ENCODE measurements at places on chromosomes 5 and 9. TPM values are rescaled to one million over a fixed set of nuclear protein-coding genes. Genes with fewer than 3 reads are reported as not detected.
A peak's percentile ranks its signal among the peaks of the same experiment; 100 is the strongest.

The SMIM33 gene
- total RNA-seq: not detected

The GBGT1 gene
- total RNA-seq: 2.8 TPM

The IGIP gene
- 7.6 TPM for total RNA-seq

The CLTA gene
- total RNA-seq: 257 TPM

The LRRC19 gene
- total RNA-seq: not detected

DNA sequence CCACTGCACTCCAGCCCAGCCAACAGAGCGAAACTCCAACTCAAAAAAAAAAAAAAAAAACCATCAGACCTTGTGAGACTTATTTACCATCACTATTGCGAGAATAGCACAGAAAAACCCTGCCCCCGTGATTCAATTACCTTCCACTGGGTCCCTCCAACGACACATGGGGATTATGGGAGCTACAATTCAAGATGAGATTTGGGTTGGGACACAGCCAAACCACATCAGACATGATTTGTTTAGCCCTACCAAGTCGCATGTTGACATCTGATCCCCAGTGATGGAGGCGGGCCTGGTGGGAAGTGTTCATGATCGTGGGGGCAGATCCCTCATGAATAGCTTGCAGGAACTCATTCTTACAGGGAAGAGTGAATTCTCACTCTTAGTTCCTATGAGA is 26.6 kb downstream of the MYO10 start:
- DNase-seq: no peak

DNA sequence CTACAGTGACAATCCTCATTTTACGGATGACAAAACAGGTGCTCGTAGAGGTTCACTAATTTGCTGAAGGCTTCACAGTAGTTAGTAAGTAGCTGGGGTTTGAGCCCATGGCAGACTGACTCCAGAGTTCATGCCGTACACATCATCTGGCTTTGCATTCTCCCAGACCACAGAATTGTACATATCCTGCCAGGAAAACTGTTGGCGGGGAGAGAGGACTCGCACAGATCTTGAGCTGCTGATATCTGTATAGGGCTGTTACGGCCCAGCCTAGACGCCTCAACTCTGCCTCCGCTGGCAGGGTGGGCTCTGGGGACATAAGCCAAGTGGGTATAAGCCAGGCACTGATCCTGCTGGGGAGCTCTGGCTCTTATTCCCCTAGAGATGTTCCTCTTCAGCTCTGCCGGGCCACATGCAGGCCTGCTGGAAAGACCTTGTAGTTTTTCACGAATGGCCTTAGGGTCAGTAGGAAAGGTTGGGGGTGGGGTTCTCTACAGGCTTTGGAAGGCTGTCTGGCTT is 16.3 kb downstream of the LARP1 start:
- peak; percentile 86 for DNase-seq

DNA sequence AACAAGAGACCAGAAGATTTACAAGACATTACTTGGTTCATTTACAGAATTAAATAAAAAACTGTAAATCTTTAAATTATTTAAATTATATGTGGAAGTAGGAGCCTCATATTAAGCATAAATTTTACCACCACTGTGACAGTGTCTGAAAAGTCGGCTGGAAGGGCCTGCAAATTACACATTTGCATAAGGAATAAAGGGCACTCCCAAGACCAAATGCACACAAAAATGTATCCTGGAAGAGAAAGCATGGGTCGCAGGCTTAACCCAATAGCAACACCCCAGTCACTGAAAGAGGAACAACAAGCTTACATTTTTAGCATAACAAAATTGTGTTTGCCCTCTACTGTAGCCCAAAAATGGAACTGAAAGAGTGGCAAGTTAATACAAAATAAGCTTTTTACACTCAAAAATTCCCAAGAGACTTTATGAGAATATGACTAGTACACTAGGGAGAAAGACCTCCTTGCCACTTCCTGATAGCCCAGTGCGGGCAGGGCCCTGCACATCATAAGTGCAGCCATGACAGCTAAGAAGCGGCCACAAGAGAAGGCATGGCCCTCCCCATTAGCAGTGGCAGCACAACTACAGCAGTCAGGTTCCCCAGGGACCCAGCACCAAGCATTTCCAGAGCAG is 482.0 kb downstream of the DTWD2 start:
- DNase-seq: no peak

DNA sequence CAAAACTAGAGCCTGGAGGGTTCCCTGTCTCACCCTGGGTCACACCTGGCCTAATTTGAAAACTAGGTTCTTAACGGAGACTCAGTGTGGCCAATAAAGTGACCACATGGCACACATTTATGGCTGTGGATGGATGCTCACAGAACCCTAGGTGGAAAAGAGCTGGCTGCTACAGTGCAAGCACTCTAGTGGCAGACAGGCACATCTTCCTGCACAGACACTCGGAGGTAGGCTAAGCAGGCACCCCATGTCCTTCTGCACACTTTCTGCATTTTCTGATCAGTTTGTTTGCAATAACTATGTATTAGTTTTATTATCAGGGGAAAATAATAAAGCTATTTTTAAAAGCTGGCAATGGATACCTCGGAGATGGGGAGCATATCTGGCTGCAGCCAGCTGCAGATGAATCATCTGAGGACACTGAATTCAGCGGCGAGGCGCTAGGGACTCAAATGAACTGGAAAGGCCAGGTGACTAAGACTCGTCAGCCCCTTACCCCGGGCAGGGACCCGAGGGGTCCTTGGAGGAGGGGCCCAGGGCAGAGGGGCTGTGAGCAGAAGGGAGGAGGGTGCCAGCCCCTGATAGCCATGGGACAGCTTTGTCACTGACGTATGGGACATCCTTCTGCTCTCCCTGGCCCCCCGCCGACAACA is 96.2 kb downstream of the OLFM1 start:
- no peak for DNase-seq

DNA sequence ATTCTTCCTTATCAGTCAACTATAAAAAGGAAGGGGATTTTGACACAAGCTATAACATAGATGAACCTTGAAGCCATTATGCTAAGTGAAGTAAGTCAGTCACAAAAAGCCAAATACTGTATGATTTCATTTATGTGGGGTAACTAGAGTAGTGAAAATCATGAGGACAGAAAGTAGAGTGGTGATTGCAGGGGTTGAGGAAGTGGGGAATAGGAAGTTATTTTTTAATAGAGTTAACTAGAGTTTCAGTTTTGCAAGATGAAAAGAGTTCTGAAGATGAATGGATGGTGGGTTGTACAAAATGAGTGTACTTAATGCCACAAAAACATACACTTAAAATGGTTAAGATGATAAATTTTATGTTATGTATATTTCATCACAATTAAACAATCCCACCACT is 65.4 kb upstream of the FAM174A start:
- no peak for DNase-seq

DNA sequence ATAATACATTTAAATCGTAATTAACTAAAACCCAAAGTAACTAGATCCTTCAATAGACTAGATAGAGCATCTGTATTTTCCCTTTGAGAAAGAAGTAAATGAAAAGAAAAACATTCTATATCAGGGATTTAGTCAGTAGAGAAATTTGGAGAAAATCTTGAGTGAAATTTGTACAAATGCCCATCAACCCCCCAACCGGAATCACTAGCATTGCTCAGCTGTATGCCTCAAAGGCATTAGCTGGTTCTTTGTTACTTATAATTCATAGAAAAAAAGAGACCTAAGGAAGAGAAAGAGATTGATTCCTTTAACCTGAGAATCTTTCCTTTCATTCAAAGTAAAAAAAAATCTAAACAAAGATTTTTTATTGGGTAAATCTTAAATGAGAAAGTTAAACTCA is 659 bp downstream of the OMD start:
- no peak for DNase-seq

GRCh38 chr5:57537811-57538210 is 55.2 kb upstream of the ACTBL2 start:
- DNase-seq: no peak

DNA sequence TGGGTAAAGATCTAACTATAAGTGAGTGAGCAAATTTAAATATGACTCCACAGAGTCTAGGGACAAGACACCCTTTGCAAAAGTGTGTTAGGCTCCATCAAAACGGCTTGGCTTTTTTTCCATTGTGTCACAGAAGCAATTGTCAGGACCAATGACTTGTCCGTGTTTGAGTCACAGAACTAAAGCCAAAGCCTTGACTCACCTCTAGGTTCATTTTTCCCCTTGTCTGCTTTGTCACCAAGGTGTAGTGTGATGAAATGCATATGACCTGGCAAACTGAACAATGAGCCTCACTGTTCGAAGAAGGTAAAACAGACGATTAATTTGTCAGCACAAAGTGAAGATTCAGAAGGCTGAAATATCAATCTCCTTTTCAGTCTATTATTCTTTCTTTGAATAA is 331.0 kb downstream of the GLIS3 start:
- DNase-seq: peak; percentile 60

DNA sequence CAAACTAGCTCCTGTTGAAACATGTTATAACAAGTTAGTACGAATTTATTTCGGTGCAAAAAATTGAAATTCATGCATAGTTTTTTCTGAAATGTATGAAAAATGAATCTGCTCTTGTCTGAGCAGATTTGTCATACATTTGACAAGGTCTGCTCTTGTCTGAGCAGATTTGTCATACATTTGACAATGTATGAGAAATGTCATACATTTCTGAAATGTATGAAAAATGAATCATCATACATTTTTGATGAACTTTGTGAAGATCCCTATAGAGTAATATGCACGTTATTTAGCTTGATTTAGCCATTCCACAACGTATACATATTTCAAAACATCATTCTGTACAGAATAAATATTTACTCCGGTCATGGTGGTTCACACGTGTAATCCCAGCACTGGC is 85.9 kb upstream of the PARP8 start:
- DNase-seq: no peak

Measured in HFFc6 (cell line).